ENCODE measurements at places on chromosomes 16 and 17.
A peak's percentile ranks its signal among the peaks of the same experiment; 100 is the strongest.

GRCh38 chr17:73397856-73398540 lies 86.2 kb upstream of the CDC42EP4 start:
- DNase-seq, result no peak

DNA sequence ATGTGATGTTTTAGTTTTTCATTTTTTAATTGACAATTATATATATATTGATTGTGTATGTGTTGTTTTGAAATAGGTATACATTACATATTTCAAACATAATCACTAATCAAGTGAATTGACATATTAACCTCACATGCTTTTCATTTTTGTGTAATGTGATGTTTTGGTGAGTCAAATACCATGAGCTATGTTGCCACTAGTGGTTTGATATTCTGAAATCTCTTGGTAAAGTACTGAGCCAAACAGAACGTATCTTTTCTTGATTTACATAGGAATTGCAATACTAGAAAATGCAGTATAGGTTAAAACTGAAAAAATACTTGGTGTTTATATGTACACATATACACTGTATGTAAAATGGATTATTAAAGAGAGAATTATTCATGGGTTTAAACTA lies 65.2 kb upstream of the SIAH1 start:
- DNase-seq, result no peak

DNA sequence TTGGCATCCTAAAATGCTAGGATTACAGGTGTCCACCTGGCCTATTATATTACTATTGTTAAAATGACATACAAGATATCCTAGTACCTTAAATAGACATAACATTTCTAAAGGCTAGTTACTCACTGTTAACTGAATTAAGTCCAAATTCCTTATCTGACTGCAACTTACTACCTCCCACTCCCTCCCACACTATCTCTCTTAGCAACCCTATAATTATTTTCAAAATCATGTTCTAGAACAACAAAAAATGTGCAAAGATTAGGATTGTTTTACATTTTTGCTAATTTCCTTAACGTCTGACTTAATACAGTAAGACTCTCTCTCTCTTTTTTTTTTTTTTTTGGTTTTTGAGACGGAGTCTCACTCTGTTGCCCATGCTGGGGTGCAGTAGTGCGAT lies 2.2 kb upstream of the ATF7IP2 start:
- no peak for DNase-seq

GRCh38 chr17:61280851-61281250 lies 118.8 kb upstream of the TBX2 start:
- DNase-seq, result no peak

- no peak for DNase-seq
These were observed 44.5 kb downstream of the LAT start for GRCh38 chr16:29029168-29029994.

- DNase-seq, result no peak
These were observed 84.1 kb upstream of the CPHXL start for GRCh38 chr16:75810342-75810741.

GRCh38 chr16:69100071-69100691 lies 5.3 kb upstream of the HAS3 start:
- DNase-seq, result no peak

DNA sequence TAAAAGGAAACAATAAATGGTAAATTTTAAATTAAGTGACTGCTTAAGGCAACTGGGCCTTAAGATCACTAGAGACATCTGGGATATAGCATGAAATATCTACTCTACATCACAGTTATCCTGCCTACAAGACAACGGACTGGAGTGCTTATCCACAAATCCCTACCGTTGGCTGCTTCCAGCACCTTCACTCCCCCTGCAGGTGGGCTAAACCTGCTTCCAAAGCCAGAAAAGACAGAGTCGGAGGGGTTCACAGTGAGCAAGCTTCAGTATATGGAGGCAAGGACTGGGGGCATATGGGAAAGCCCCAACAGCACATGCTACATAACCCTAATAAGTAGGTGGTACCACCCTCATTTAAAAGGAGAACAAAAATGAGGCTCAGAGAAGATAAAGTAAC lies 45.3 kb downstream of the GRIN2A start:
- no peak for DNase-seq

- DNase-seq, result no peak
These were observed 20.2 kb downstream of the SEC14L1 start for GRCh38 chr17:77160875-77161530.

DNA sequence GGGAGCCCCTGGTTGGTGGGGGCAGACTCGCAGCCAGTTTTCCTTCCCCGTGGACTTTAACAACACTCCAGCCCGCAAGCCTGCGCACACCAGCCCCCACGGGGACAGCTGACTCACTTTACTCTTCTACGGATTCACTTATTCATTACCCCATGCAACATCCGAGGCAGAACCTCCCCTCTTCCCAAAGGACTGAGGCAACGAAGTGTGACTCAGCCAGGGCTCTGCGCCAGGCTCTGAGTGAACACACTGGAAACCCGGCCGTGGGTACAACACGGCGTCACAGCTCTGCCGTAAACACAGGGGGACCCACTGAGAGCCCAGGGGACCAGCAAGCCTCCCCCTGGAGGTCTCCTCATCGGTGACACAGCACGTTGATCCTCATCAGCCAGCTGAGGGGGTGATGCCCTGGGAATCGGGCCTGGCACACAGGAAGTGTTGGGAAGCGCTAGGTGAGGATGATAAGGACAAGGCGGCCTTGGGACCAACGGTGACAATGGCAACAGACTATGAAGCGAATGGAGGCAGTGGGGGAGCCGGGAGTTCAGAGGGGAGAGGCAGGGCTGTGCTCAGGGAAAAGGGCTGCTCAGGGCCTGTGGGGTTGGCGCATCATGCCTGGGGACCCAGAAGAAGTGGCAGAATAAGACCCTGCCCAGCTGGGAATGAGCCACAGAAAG lies 14.6 kb downstream of the COTL1 start:
- DNase-seq, result no peak

- DNase-seq, result no peak
These were observed 17.1 kb downstream of the ANKRD11 start for GRCh38 chr16:89473136-89473712.

- no peak for DNase-seq
These were observed 15.3 kb downstream of the MPP2 start for GRCh38 chr17:43891851-43892646.

- DNase-seq, result no peak
These were observed 215.1 kb downstream of the CCDC182 start for GRCh38 chr17:57530026-57530425.

GRCh38 chr17:57899391-57899790 lies 49.5 kb upstream of the MRPS23 start:
- DNase-seq, result no peak

DNA sequence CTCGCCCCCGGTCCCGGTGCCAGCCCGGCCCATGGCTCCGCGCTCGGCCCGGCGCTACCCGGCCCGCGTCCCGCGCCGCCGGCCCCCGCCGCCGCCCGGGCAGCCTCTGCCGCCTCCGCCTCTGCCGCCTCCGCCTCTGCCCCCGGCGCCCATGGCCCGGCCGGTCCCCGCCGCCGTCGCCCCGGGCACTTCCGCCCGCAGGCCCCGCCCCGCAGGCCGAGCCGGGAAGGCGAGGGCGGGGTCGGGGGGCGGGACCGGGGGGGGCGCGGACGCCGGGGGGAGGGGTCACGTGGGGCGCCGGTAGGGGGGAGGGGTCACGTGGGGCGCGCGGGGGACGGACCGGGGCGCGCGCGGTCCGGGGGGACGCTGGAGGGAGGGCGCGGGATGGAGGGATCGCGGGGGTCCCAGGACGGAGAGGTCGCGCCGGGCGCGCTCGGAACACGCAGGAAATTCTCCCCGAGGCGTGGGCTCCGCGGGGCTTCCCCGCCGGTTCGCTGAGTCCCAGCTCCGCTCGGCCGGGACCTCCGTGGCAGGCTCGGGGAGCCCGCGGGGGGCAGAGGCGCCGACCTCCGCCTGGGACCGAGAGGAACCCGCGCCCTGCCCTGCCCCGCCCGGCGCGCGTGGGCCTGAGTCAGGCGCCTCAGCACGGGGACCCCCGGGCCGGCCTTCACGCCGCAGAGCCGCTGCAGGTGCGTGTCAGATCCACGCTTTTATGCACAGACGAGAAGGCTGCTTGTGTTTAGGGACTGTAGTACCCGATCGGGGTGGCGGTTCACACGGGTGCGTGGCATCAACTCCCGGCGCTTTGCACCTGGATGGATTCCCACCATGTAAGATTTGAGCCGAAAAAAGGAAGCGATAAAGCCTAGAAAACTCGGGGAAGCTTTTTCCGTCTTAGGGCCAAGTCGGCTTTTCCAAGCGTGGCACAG lies at the start of gene PGAP6:
Gene PGAP6, minus strand, starts transcription at position 190 of the 929 bp plus-strand sequence. Its CDS starts 157 bp downstream, at position 33.
- peak; percentile 73 for DNase-seq

DNA sequence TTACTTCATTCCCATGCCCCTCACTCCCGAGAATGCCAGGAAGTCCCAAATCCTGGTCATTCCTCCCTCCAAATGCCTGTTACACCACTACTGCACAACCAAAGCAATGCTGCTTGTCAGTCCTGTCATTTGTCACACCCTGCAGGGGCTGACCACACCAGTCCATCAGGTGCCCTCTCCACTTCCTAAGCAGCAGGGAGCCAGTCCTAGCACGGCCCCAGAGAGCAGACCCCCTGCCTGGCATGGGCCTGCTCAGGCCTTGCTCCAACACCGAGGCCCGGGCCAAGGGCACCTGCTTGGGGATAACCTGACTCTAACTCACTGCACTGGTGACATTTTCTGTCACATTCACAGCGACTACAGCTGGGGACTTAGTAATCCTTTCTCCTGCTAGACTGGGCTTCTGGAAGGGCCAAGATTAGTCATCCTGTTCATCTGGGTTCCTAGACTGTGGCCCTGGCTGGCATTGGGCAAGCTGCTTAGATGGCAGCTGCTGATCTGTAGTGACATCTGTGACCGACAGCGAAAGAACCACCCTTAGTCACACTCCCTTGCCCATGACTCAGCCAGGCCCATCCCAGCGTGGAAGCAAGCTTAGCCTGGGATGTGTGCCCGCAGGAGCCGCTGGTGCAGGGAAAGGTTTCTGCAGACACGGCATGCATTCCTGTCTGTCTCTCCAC lies 5.4 kb downstream of the ALYREF start:
- no peak for DNase-seq

GRCh38 chr17:29138184-29138955 lies 41.8 kb downstream of the MYO18A start:
- no peak for DNase-seq

- DNase-seq, result no peak
These were observed 473.9 kb downstream of the TOX3 start for GRCh38 chr16:52073024-52073423.

DNA sequence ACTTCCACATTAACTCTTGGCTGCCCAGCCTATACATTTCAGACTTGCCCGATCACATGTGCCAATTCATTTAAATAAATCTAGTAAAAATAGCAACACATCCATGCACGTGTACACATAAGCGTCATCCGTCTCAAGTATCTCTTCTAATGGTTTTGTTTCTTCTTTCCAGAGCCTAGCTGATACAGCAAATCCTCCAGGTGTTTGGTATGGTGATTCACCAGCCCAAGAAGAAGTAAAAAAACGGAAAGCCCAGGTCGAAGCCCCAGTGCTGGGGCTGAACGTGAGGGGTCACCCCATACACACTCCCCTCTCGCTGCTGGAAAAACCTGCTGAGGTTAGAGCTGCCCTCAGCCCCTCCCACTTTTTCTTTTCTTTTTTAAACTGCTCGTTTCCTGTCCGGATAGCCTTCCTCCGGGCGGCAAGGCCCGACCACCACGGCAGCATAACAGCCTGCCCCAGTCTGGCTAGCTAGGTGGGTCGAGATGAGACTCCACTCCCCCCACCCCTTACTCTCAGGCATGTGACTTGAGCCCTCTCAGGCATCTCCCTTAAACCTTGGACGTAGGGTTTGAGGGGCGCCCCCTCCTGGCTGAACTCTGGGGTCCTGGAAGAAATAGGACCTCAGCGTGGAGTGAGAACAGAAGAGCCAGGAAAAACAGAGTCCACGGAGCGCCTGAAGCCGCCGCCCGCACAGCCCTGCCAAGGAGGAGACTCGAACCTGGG lies 13.9 kb upstream of the OR1F1 start:
- DNase-seq, result no peak

DNA sequence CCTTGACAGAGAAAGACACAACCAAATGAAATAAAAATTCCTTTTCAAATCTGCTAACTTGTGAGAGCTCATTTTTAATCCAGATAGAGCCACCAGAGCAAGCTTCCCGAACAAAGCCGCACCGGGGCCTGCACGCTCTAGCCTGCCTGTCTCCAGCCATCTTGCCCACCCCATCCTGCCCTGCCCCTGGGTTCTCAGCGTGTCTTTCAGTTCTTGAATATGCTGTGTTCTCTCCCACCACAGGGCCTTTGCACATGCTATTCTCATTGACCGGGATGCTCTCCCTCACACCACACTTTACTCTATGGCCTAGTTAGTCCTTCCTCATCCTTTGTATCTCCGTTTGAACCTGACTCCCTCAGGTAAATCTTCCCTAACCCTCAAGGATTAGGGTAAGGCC lies 14.7 kb downstream of the SMIM5 start:
- DNase-seq, result no peak

DNA sequence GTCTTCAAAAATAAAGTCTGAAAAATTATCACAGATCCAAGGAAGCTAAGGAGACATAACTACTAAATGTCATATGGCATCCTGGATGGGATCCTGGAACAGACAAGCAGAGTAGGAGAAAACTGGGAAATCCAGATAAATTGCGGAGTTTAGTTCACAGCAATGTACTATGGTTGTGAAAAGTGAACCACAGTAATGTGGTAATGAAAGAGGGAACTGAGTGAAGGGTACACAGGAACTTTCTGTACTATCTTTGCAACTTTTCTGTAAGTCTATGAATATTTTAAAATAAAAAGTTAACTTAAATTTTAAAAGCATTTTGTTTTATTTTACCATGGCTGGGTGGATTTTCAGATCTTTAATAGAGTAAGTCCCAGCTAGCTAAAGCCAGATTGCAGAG lies 16.3 kb downstream of the SLFN12L start:
- DNase-seq, result no peak

DNA sequence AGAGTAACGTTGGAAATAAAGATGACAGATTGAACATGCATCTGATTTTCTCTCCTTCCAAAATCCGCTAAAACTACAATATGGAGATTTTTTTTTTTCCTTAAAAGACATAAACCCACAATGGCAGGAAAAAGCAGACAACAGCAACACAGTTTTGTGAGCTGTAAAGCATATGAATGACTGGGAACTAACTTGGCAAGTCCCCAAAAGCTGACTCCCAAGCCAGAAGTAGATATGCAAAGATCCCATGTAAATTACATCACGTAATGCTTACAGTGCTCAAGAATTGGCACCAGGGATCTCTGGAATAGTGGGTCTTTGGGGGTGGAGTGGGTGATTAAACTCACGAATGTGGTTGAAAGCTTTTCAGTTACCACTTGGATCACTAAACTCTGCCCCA lies 106.6 kb downstream of the ELAC2 start:
- DNase-seq, result no peak

GRCh38 chr17:57413848-57414651 lies 157.7 kb downstream of the MSI2 start:
- DNase-seq, result no peak

Measured in naive B cell (primary cell).